ENCODE measurements at places on chromosomes 5 and 9.

DNA sequence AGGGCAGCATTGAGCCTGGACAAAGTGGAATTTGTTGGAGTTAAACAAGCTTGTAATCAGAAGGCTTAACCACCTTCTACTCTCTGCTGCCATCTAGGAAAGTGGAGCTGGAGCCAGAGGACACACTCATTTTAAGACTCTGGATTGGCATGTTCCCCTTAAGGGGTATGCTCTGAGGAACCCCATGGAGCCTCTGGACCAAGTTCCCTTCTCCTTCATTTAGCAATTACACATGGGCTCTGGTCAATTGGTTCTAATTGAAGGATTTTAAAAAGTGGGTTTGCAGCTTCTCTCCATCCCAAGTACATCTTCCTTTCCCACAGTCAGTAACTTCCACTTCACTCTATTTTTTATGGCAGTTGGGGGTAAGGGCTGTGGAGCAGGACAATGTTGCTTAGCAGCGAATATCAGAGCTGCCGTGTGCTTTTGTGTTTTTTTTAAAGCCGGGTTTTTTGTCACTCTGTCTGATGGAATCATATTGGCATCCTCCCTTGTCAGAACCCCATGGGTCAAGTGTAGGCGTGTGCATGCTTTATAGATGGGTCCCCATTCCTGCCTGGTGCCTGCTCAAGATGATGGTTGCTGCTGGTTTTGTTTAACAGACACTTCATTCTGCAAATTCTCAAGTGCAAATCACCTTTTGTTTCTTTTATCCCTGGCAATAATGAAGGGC, 330.7 kb upstream of the ADAMTSL1 start:
- DNase-seq: no peak

DNA sequence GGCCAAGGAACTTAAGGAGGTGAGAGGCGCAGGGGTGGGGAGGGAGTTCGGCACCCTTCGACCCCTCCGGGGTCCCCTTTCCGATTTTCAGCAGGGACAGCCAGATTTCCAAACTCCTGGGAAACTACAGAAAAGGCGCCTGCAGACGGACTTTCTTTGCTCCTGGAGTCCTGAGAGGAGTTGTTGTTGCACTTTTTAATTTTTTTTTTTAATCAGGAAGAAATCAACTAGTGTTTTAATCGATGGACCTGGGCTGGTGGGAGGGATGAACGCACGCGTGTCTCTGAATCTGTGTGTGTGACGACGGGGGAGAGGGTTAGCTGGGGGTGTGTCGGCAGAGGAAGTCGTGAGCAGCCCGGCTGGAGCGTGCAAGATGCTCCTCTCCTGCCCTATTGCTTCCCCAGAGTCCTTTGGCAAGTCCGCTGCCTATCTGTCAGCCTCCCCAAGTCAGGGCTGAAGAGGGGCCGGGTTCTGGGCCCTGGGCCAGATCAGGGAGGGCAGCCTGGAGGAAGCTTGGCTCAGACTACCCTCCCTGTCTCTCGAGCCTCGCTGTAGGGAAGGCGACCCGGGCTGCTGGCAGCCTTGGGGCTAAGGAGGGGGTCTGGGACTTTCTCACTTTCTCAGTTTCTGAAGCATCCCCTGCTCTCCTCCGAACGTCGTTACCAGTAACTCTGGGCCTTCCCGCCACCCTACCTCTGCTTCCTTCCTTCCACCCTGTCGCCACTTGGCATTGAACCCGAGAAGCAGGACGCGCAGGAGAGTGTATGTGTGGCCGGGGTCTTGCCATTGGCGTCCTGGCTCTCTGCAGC, 731 bp downstream of the PRR16 start:
- DNase-seq: no peak

DNA sequence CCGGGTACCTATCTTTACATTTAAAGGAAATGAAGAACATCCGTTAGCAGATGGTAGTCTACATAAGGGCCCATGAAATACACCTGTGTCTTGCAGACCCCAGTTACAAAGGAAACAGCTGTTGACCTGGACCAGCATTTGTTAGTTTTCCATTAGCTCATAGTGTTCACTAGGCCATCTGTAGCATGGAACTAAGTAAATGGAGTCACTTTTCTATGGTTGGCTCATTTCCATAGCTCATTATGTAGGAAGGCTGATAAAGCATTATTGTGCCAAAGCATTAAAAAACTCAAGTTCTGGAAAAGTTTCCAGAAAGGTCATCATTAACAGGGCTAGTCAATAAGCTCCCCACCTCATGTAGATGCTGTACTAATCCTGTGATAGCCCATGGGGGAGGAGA, 62.1 kb downstream of the PCSK1 start:
- no peak for DNase-seq

- no peak for DNase-seq
Observed at GRCh38 chr9:99130069-99130468, 25.2 kb downstream of the TGFBR1 start.

DNA sequence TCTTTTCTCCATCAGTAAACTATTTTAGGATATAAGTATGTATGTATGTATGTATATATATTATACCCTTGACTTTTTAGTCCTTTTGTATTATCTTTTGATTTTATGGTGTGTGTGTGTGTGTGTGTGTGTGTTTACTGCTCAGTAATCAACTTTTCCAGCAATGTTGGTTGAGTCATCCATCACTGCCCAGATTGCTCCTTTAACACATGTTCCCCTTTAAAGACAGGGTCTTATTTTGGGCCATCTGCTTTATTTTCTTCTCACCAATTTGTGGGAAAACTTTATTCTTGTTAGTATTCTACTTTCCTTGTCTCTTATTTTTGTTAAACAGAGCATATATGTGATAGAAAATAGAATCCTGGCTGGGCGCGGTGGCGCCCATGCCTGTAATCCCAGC, 28.1 kb downstream of the ANKRD33B start:
- DNase-seq: no peak

DNA sequence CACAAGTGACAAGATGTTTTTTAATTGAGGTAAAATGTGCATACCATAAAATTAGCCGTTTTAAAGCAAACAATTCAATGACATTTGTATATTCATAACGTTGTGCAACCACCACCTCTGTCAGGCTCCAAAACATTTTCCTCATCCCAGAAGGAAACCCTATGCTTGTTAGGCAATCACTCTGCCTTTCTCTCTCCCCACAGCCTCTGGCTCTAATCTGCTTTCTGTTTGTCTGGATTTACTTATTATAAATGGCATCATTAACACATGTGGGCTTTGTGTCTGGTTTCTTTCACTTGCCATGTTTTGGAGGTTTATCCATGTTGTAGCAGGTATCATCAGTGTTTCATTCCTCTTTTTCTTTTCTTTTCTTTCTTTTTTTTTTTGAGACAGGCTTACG, 1.4 kb upstream of the N4BP3 start:
- no peak for DNase-seq

- DNase-seq: no peak
Observed at GRCh38 chr5:141559461-141559860, 59.3 kb downstream of the DIAPH1 start.

- DNase-seq: no peak
Observed at GRCh38 chr5:80114860-80115259, 79.7 kb downstream of the THBS4 start.

- no peak for DNase-seq
Observed at GRCh38 chr5:122704247-122705036, 70.4 kb upstream of the SNX2 start.

- DNase-seq: no peak
Observed at GRCh38 chr9:121055642-121056143, 5.6 kb upstream of the C5 start.

DNA sequence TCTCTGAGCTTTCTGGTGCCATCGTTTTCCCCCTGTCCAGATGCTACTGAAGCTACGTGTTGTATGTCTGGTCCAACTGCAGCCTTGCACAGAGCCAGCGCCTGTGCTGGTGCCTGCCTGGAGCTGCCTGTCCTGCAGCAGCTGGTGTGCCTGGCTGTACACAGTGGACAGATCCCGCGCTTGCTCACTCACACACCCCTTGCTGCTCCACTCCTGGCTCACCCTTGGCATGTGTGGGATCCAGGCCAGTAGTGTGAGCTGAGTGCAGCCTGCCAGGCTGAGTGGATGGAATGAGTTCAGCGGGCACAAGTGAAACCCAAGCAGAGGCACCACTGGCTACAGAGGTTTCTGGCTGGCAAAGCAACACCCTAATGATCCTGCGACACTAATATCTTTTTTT, 40.4 kb downstream of the FER start:
- DNase-seq: no peak

GRCh38 chr5:160905285-160905684, 53.3 kb upstream of the ATP10B start:
- DNase-seq: no peak

DNA sequence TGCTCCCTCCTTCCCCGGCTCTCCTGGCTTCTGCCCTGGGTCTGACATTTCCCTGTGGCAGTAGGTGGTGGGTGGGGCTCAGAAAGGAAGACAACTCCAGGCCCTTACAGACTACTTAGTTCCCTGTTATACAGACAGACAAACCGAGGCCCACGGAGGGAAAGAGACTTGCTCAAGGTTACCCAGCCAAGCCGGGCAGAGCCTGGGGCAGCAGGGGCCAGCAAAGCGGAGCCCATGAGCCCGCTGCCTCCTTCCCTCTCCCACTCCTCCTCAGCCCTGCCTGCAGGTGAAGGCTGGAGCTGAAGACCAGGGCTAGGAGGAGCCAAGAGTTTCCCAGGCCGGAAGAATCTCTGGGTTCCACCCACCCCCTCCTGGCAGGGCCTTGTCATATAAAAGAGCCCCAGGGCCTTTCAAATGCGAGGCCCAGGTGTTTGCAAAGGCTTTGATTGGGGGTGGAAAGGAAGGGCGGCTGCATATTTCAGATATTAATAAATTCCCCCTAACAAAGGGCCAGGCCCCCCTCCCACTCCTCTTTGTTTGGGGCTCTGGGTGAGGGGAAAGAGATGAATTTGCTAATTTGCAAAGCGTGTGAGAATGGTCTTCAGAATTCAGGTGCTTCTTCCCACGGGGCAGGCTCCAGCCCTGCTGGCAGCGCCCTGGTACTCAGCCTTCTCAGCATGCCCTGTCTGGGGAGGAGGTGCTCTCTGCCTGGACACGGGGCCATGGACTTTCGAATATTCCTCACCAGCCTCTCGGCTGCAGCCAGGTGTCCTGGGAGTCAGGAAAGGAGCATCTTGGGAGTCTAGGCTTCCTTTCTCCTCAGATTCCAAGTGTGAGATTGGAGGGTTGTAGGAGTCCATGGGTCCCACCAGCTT, 21.5 kb downstream of the SLC6A7 start:
- DNase-seq: no peak
